Activated naive CD4-positive, alpha-beta T cell (primary cell): ENCODE measurements at places on chromosomes 12 and 14.

DNA sequence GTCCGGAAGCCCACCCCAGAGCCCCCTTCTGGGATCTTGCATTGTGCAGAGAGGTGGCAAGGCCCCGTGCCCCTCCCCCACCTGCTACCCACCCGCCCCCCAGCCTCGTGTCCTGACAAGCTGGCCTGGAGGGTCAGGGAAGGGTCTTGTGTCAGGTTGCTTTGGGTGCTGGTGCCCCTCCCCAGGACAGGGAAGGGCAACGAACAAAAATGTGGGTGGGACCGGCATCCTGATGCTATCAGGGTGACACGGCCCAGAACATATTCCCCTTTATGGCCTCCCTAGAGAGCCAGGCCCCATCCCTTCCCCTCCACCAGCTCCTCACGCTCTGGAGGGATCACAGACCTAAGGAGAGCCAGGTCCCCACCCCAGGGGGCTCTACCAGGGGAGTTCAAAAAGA lies 38.7 kb upstream of the TMEM179 start:
- DNase-seq = no peak

DNA sequence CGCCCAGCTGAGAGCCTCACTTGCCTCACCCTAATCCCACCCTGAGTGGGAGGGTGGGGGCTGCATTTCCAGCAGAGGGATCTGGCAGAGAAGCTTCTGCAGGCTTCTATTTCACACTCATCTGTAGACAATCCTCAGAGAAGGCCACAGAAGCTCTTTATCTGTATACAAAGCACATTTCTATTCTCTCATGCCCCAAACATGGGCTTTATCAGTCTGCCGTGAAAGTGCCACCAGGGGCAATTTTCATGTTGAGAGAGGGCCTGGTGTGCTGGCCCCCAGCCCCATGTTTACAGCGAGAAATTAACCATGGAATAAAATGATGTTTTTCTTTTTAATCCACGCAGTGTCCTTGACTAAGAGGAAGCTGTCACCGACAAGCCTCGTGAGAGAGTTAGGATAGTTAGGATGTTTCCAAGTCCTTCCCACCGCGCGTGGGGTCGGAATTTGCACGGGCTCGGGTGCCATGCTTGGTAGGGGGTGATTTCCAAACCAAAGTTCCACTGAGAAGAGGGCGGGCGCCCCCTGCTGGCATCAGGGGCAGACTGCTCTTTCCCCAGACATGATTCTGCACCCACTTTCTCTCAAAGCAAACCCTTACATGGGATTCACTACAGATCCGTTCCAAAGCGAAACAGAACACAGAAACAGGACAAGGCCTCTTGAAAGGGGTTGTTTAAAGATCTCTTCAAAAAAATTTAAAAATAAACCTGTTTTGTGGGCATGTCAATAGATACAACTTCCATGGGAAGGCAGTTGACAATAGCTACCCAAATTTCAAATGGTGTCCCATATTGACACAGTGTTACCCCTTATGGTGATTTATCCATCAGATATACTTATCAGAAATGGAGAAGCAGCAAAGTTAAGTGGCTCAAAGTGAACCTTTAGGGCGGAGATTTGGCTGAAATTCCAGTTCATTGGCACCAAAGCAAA lies 19.4 kb downstream of the BDKRB1 start:
- DNase-seq = peak; percentile 54

GRCh38 chr12:9820281-9820930 lies 6.9 kb upstream of the KLRF1 start:
- DNase-seq = no peak

DNA sequence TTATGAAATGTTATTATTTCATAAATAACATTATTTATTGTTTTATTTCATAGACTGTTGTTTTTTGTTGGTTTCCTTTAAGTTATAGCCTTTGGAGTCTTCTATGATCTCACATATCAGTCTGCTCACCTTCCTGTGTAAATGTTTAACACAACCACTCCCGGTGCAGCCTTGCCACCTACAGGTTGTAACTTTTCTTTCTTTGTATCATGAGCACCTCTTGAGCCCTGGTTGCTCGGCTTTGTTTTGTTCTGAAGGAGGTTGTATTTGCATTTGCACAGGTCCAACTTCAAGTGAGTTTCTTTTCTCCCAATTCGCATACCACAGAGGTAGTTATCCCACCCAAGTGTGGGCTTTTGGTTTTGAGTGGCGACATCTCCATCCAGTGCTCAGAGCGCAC lies 121.4 kb downstream of the SLC15A4 start:
- DNase-seq = no peak

DNA sequence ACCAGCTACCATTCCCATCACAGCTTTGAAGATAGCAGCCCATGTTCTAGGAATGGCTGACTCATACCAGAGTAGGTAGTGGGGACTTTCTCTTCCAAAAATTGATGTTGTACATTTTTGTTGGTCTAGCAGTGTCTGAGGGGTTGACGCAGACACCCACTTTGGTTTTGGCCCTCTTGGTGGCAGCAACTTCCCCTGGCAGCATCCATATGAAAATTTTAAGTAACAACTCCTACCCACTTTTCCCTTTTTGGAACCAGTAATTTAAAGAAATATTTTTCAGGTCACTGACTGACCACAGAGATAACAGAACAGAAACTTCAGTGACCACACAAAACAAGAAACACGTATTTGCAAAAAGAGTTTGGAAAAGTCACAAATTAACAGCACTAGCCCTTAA lies 162.0 kb upstream of the TMCC3 start:
- DNase-seq = no peak

DNA sequence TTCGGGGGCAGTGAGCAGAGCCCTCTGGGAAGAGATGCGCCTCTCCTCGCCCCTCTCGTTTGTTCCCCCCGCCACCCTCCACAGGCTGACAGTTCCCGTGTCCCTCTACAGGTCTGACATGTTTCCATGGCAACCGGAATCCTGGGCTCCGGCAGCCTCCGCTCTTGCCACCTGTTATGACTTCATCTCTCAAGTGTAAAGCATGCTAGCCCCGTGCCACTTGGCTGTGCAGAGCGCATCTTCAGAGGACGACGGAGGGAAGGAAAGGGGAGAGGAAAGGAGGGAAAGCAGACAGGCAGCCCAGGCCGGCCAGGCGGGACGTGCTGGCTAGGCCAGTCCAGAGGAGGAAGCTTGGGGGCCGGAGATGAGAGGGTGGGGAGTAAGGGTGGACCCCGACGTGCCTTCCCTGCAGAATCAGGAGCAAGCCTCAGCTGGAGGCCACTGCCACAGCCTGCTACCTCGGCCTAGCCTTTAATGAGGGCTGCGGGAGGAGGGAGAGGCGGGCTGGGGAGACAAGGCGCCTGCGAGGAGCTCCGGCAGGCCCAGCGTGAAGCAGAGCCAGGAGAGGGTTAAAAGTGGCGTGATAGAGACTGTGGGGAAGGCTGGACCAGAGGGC lies 214.3 kb downstream of the DPF3 start:
- no peak for DNase-seq

GRCh38 chr14:74160763-74161162 lies 76.0 kb downstream of the LIN52 start:
- no peak for DNase-seq
